ENCODE measurements at places on chromosomes 2 and 18.
A peak's percentile ranks its signal among the peaks of the same experiment; 100 is the strongest.

DNA sequence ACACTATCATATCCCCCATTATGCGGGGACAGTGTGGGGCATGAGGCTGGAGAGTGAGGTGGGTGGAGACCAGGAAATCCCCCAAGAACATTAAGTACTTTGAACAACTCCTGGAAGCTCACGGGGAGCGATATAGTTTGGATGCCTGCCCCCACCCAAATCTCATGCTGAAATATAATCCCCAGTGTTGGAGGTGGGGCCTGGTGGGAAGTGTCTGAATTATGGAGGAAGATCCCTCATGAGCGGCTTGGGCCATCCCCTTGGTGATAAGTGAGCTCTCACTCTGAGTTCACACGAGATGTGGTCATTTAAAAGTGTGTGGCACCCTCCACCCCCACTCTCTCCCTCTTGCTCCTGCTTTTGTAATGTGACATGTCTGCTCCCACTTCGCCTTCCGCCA, 97.1 kb upstream of the TMEM200C start:
- DNase-seq: no peak

- DNase-seq: no peak
These were observed 233.4 kb downstream of the WDR7 start for GRCh38 chr18:56884511-56884910.

DNA sequence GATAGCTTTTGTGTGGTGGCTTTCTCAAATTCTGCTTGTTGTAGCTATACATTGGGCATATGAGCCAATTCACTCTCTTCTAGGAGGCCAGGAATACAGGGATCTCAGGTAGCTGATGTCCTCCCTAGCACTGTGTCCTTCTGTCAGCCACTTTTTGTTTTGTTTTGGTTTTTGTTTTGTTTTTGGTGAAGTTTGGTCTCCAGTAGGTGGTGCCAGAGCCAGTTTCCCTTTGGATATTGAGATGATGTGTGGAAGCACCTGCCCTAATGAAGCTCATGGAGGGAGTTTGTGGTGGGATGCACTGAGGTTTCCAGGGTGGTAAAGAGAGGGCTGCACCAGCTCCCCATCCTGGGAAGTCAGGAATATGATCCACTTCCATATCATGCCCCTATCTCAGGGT, 100.5 kb upstream of the VWC2L start:
- DNase-seq: no peak

DNA sequence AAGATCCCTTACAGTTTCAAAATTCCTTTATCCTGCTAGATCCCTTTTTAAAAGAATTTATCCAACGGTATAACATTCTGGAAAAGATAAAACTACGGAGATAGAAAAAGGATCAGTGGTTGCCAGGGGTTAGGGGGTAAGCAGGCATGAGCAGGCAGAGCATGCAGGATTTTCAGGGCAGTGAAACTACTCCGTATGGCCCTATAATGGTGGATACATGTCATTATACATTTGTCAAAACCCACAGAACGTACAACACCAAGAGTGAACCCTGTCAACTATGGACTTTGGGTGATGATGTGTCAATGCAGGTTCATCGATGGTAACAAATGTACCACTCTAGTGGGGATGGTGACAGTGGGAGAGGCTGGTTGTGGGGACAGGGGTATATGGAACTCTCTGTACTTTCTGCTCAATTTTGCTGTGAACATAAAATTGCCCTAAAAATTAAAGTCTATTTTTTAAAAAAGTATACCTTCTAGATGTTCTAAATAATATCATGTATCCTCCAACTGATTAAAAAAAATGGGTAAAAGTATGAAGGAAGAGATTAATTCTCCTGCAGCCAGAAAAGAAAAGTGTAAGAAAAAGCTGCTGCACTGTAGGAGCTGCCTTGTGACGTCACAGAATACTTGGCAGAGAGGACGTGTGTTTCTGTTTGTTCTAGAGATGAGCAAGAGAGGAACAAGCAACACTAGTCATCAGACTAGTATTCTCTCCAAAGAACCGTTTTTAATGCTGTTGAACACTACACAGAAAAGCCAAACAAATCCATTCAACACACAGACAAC, 23.6 kb downstream of the ANKRD44 start:
- DNase-seq: no peak

DNA sequence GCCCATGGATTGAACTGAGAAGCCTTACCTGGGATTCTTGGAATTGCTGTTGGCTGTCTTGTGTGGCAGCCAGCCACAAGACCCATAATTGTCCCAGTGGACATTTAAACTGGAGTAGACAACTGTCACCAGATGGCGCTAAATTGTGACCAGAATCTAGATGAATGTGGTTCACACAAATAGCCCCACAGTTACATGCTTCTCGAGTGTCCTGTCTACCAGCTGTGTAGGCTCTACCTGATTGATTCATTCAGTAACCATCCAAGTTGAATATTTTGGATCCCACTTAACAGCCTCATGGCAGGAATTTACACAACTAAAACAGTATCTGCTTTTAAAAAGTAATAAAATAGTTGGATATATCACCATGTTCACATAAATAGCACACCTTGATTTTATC, 73.2 kb downstream of the MAP4K4 start:
- peak; percentile 30 for DNase-seq

DNA sequence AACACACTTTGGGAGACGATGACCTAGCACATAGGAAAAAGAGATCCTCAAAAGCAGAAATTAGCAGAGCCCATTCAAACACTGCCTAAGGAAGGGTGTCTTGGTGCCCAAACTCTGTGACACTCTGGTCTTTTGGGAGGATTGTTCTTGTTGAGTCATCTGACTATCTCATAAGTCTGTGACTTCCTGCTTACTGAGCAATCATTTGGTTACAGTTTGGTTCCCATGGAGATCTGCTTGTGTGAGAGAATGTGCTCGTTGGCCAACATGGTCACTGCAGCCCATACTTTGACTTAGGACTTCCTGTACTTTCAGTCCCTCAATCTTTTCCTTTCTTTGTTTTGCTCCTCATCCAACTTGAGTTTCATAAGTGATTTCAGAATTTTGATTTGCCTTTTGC, 602.9 kb downstream of the NYAP2 start:
- DNase-seq: no peak
